ENCODE measurements at places on chromosomes 2 and 18.
A peak's percentile ranks its signal among the peaks of the same experiment; 100 is the strongest.

DNA sequence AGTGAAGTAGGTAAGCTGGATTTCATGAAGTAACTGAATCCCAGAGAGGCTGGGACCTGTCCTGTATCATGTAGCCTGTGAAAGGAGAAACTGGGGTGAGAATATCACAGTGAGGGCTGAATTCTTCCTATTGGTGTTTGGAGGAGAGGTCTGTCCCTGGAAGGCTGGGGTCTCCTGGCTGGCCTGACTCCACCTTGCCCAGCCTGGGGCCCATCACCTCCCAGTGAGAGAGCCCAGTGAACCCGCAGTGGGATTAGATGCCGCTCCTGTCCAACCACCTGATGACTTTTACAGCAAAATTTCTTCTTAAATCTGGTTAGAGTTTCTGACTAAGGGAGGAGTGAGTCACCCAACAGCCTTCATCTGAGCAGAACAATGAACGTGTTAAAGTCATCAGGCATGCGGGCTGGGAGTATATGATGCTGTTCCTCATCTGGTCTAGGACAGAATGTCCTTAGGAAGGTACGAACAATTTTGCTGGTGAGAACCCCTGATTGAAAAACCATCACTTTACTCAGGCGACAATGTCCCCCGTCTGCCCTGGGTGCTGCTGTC lies 152.9 kb downstream of the LPIN1 start:
- DNase-seq = no peak

DNA sequence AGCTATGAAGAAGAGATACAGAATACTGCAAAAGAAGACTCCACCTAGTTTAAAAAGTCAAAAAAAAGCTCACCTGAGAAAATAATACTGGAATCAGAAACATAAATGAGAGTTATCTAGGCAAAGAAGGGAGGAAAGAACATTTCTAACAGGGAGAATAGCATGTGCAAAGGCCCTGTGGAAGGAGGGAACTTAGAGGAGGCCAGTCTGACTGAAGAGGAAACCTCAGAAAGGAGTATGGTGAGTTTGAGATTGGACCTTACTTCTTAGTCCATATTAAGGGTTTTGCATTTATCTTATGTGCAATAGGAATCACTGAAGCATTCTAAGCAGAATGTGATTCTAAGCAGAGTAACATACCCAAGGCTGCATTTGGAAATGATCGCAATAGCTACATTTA lies 193.2 kb downstream of the LNPK start:
- no peak for DNase-seq

- DNase-seq = peak; percentile 86
Observed at GRCh38 chr2:186884587-186884986, 35.6 kb upstream of the ZSWIM2 start.

GRCh38 chr18:13562494-13563029 lies 163.8 kb downstream of the FAM210A start:
- peak; percentile 50 for DNase-seq

DNA sequence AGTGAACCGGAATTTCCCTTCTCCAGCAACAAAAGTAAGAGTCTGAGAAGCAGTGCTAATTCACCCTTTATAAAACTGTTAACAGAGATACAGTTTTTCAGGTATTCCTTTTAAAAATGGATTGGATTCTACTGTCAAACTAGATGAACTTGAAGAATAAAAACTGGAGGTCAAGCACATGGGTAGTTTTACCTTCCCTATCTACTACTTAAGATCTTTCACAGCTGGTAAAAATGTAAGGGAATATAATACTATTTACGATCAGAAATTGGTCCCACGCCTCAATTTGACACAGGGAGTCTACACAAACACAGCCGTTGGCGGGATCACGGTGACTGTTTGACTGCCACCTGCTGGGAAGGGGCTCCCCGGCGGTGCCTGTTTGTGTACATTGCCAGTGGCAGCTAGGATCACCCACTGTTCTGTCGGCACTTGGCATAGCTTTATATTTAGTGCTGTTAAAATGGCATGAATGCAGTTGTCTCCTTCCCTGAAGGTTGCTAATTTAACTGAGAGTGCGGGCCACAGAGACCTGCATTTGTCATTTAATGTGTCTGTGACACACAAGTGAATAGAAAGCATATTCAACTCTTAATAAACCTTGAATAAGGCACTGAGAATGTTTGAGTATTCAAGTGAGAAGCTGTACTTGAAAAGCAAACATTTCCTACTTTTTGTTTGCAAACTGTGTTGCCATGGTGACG lies 59.5 kb downstream of the ABCG8 start:
- peak; percentile 37 for DNase-seq

- no peak for DNase-seq
Observed at GRCh38 chr2:204389120-204389519, 156.2 kb upstream of the PARD3B start.

- DNase-seq = no peak
Observed at GRCh38 chr2:14756122-14756541, 123.6 kb downstream of the LRATD1 start.

- DNase-seq = no peak
Observed at GRCh38 chr2:43078781-43079755, 147.3 kb downstream of the ZFP36L2 start.

- peak; percentile 30 for DNase-seq
Observed at GRCh38 chr2:110115291-110116032, at the start of gene MALL. Gene MALL (minus strand): TSS chr2:110115822. CDS start chr2:110115792, 30 bp downstream.

- no peak for DNase-seq
Observed at GRCh38 chr2:40797120-40797519, 345.2 kb upstream of the SLC8A1 start.

GRCh38 chr2:38030635-38031355 lies 45.2 kb downstream of the CYP1B1 start:
- no peak for DNase-seq

DNA sequence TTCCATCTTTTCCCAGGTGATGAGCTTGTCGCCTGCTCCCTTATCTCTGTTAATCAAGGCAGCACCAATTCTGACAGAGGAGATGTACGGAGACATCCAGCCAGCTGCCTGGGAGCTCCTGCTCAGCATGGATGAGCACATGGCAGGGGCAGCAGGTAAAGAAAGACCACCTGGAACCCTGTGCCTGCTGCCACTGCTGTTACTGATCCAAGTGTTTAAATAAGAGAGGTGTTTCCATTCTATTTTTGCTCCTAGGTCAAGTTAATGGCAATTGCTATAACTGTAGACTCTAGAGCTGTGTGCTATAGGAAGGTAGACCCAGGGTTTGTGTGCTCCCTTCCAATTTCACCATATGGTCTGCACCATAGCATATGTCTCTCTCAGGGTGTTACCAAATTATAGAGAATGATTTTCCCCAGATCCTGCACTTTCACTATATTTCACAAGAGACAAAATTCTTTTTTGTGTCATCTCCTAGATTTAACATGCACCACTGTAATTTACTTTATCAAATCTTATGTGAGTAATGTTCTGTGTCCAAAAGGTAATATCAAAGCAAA lies 88.6 kb upstream of the RPE start:
- DNase-seq = no peak

DNA sequence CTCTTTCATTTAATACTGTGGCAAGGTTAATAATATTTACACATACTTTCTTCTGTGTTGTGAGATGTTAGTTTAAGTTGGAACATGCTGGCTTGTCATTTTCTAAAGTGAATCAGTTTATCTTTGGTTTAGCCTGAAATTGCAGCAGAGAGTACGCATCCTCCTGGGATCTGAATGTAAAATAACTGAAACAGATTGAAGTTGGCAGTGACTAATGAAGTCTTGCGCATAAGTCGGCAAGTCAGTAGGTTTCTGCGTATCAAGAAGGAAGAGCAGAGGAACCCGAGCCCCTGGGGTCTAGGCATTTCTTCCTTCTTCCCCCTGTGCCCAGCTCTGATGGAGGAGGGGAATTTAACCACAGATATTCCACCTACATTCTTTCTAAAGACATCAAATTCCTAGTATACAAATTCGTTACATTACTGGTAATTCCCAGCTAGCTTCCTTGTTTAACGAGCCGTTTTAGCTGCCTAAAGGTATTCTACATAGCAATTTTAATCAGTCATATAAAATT lies 392.1 kb upstream of the RAB12 start:
- DNase-seq = no peak

DNA sequence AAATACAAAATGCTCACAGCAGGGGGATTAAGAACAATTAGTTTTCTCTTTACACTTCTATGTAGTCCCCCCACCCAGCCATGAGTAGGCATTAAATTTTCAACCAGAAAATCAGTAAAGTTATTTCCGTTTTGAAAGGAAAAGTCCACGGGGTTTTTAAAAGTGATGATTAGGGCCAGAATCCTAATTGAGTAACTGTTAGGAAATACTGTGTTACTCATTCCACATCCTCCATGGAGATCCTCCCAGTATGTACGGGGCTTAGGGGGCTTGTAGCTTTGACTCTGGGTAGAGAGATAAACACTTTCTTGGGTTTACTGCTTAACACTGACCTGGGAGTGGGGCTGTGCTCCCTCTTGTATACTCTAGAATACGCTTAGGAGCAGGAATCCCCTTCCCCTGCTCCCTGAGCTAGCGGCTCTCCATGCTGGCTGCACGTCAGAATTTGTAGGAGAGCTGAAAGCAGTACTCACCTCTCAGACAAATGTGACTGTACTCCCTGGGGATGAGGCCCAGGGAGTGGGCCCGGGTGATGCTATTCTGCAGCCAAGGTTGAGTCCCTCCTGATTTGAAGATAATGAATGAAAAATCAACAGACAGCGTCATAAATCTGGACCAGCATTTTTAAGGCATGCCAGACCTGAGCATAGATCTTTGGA lies 100.5 kb downstream of the SLC4A3 start:
- no peak for DNase-seq

- DNase-seq = no peak
Observed at GRCh38 chr18:21747268-21747667, 6.7 kb downstream of the MIB1 start.

Measured in hematopoietic multipotent progenitor cell treated with erythropoietin and hydrocortisone succinate and interleukin-3 and kit ligand, for 4 days (in vitro differentiated cells).